ENCODE measurements at places on chromosomes 4 and X. TPM values are rescaled to one million over a fixed set of nuclear protein-coding genes. Genes with fewer than 3 reads are reported as not detected.

The RADX gene
- 14.6 TPM for polyA plus RNA-seq

The C1QTNF7 gene
- 15.2 TPM for polyA plus RNA-seq

The F8 gene
- polyA plus RNA-seq: 5.8 TPM

The SMIM43 gene
- polyA plus RNA-seq: 17.2 TPM

The SSX4B gene
- polyA plus RNA-seq: not detected

The ADH1C gene
- 23.3 TPM for polyA plus RNA-seq

The SAGE1 gene
- polyA plus RNA-seq: not detected

The CSN1S1 gene
- polyA plus RNA-seq: not detected

The PAGE4 gene
- not detected for polyA plus RNA-seq

The XAGE1A gene
- not detected for polyA plus RNA-seq

The MAOA gene
- 65.0 TPM for polyA plus RNA-seq

The PNMA6A gene
- polyA plus RNA-seq: 2.2 TPM

The RAB9B gene
- 2.8 TPM for polyA plus RNA-seq

The HSFX3 gene
- not detected for polyA plus RNA-seq

The CT45A10 gene
- 6.2 TPM for polyA plus RNA-seq

The BEX2 gene
- 26.5 TPM for polyA plus RNA-seq

The GYG2 gene
- 15.3 TPM for polyA plus RNA-seq

The CXorf49 gene
- 0.43 TPM for polyA plus RNA-seq

The MAGEA4 gene
- polyA plus RNA-seq: not detected

The BMP15 gene
- polyA plus RNA-seq: 0.23 TPM

The CXCR3 gene
- polyA plus RNA-seq: 0.26 TPM

The MEPE gene
- 0.84 TPM for polyA plus RNA-seq

The CT45A2 gene
- 0.97 TPM for polyA plus RNA-seq

The IGSF1 gene
- polyA plus RNA-seq: 15.2 TPM

The CT45A9 gene
- not detected for polyA plus RNA-seq

The USP51 gene
- 10.3 TPM for polyA plus RNA-seq

The SLC4A4 gene
- 47.0 TPM for polyA plus RNA-seq

The AREG gene
- polyA plus RNA-seq: 1.9 TPM

The DCAF8L2 gene
- polyA plus RNA-seq: not detected

The P2RY10 gene
- 0.37 TPM for polyA plus RNA-seq

The ADH1A gene
- 12.5 TPM for polyA plus RNA-seq

The FMR1NB gene
- polyA plus RNA-seq: not detected

The KIAA1210 gene
- 0.65 TPM for polyA plus RNA-seq

The ALB gene
- polyA plus RNA-seq: 2.7 TPM

The SLC6A14 gene
- polyA plus RNA-seq: 0.30 TPM

The FRMPD4 gene
- 0.70 TPM for polyA plus RNA-seq
